NCI-H1105 (cell line): ENCODE measurements at places on chromosomes 7 and 10.

- no peak for DNase-seq
Observed at GRCh38 chr10:1297566-1298301, 241.5 kb downstream of the WDR37 start.

GRCh38 chr10:22874189-22874854 lies 53.5 kb upstream of the ARMC3 start:
- DNase-seq: peak; percentile 62

GRCh38 chr7:124459101-124460055 lies 306.2 kb downstream of the GPR37 start:
- no peak for DNase-seq

GRCh38 chr7:44555350-44555749 lies 14.2 kb upstream of the NPC1L1 start:
- DNase-seq: no peak

GRCh38 chr10:37736120-37736519 lies 121.3 kb downstream of the ZNF248 start:
- no peak for DNase-seq

- DNase-seq: no peak
Observed at GRCh38 chr10:42753507-42754154, 29.0 kb upstream of the BMS1 start.

DNA sequence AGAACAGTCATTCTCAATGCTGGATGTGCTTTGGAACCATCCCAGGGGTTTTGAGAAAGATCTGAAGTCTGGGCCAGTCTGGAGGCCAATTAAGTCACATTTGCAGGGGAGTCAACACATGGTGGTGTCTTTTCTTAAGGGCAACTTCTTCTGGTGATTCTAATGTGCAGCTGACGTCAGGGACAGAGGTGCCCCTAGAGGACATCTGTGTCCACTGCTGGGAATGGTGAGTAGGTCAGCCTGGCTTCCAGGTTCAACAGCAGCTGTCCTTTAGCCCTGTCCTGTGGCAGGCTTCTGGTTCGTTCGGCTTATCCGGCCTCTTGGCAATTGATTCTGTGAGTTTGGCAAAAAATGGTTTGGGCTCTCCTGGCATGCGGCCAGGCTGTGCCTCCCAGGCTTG lies 269.7 kb upstream of the HABP2 start:
- DNase-seq: no peak

GRCh38 chr7:120402079-120402767 lies 129.2 kb downstream of the KCND2 start:
- DNase-seq: no peak

GRCh38 chr10:130337696-130338635 lies 201.8 kb downstream of the GLRX3 start:
- DNase-seq: no peak

- no peak for DNase-seq
Observed at GRCh38 chr7:107090457-107090856, 46.0 kb downstream of the PRKAR2B start.

DNA sequence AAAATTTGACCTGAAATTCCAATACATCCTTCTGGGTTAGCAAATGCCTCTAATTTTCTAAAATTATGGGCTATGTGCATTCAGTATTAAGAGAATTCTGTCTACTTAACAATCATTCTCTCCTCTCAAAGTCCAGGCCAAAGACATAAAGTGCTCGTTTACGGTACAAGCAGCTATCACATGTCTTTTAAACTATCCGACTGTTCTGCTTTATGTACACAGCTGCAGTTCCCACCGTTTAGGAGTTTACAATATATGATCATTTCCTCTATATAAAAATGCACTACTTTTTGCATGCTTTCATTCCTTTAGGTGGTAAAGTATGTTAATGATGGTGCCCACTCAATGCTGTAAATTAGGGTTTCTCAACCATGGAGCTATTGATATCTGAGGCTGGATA lies 34.0 kb downstream of the CDK6 start:
- no peak for DNase-seq

DNA sequence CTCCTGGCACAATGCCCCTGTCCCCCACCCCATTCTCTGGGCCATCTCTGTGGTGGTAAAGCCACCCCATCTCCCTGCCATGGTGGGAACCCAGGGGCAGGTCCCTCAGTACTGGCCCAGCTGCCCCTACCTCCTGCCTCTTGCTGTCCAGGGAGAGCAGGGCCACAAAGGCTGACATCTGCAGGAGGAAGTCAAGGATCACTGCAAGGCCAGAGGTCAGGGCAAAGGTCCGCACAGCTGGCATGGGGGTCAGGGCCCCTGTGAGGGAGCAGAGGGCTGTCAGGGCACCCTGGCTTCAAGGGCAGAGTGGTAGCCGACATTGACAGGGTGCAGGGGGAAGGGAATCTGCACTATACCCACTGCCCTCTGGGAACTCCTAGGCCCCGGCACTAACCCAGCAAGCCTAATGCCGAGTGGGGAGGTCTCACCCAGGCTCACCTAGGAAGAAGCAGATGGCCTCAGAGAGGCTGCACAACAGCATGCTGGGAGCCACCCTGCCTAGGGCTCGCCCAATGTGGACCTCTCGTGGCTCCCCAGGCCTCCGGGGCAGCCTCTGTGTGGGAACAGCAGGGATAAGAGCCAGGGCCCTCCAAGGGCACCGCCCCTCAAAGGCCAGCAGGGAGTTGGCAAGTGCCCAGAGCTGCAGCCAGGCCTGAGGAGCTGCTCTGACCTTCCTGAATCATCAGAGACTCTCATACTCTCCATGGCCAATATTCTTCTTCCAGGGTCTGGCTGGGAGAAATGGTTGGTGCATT lies 7.7 kb downstream of the NPC1L1 start:
- DNase-seq: no peak

DNA sequence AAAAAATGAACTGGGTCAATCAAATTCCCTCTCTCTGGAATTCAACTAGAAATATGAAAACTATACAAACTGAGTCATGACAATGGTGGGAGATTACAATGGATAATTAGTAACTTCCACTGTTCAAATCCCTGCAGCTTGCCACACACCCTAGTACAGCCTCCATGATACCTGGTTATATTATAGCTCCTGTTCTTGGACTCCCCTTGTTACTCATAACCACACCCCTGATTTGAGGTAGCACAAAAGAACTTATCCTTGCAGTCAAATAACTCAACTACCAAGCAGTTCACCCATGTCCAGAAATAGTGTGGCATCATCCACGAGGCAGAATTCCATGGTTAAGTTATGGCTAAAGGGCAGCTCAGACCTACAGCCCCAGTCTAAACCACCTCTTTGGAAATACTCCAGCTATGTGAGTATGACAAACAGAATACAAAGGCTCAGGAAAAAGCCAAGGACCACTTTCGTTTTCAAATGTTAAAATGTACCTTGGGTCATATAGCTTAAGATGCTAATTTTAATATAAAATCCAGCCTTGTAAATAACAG lies 164.7 kb downstream of the CPEB3 start:
- DNase-seq: no peak

GRCh38 chr7:106283501-106283830 lies 1.3 kb downstream of the NAMPT start:
- no peak for DNase-seq

DNA sequence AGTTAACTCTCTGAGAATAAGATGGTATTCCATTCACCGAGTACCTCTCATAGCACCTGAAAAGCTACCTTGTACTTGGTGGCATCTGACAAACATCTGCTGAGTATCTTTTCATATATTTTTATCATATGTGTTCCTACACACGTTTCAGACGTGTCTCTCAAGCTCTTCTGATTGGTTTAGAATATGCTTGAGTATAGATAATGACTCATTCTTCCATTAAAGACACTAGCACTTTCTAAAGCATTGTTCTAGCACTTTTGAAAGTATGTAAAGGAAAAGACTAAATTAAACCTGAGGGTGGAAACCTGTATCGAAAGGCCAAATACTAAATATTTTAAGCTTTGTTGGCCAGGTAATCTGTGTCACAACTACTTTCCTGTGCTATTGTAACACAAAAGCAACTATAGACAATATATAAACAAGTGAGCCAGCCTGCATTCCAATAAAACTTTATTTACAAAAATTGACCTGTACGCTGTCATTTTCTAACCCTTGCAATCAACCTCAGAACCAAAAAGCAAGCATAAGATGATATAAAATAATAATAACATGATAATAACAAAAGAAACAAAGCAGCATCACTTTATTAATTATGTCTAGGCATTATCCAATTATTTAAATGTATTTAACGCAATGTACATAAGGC lies 95.3 kb downstream of the DGKI start:
- DNase-seq: no peak

DNA sequence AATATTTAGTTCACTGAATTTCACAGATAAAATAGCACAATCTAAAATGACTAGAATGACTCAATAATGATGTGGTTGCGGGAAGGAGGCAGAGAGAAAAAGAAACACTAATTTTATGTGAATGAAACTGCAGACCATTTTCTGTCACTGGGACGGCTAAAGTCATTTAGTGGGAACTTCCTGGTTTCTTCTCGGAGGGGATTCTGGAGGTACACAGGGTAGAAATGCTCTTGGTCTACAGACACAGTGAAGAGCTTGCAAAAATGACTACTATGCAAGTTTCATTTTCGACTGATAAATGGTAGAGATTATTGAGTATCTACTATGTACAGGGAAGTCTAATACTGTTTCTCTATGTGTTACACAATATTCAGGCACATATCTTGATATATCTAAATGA lies 63.5 kb upstream of the LRRN3 start:
- no peak for DNase-seq

GRCh38 chr10:89304026-89304425 lies 2.2 kb downstream of the IFIT2 start:
- no peak for DNase-seq

- DNase-seq: no peak
Observed at GRCh38 chr7:140017543-140017942, 45.2 kb downstream of the PARP12 start.

GRCh38 chr7:119761776-119762175 lies 511.2 kb upstream of the KCND2 start:
- no peak for DNase-seq

GRCh38 chr7:16711730-16712129 lies 41.8 kb upstream of the TSPAN13 start:
- DNase-seq: no peak

DNA sequence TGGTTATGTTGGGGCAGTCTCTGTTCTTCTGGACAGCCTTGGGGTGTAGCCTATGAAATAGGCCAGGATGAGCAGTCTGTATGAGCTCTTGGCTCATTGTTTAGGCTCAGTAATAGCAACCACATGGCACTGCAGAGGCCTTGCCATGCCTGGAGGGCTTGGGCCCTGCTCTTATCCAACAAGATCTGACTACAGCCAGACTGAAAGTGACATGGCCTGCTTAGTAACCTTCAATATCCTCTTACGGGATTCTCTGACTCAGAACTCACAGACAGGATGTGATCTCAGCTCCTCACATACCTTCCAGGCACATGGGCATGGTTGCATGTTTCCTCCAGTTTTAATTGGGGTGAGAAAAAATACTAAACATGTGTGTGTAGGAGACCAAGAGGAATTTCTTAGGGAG lies 289.3 kb downstream of the PTEN start:
- no peak for DNase-seq

- DNase-seq: no peak
Observed at GRCh38 chr10:22319980-22320558, 830 bp upstream of the BMI1 start.

- DNase-seq: no peak
Observed at GRCh38 chr10:34464000-34464399, 351.1 kb downstream of the PARD3 start.

GRCh38 chr10:131833013-131833412 lies 67.8 kb upstream of the PPP2R2D start:
- DNase-seq: no peak

- no peak for DNase-seq
Observed at GRCh38 chr7:114409750-114410149, 4.9 kb upstream of the FOXP2 start.
